Stimulated activated naive B cell treated with anti-CD40 and anti-IgM and Interleukin-4, amounts not matched to agents 10 μg/mL and 1 μg/mL and 100 μg/mL, for 72 hours (primary cell): ENCODE measurements at places on chromosomes 7 and 10.
A peak's percentile ranks its signal among the peaks of the same experiment; 100 is the strongest.

- DNase-seq = no peak
Observed at GRCh38 chr7:16874066-16874465, 7.7 kb downstream of the AGR3 start.

DNA sequence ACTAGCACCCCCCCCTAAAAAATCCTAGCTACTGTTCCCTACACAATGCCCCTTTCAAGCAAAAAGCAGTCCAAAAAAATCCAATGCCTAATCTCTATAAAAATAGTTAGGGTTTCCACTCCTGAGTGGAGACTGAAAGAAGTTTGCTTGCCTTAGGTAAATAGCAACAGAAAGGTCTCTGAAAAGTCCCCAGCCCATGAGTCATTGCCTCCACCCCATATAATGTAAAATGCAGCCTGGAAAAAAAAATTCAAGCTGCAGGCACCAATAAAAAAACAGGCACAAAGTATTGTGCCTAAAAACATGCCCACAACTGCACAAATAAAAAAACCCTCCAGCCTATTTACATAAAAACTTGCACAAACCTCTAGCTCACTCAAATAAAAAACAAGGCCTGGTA is 47.5 kb downstream of the ZNF680 start:
- no peak for DNase-seq

DNA sequence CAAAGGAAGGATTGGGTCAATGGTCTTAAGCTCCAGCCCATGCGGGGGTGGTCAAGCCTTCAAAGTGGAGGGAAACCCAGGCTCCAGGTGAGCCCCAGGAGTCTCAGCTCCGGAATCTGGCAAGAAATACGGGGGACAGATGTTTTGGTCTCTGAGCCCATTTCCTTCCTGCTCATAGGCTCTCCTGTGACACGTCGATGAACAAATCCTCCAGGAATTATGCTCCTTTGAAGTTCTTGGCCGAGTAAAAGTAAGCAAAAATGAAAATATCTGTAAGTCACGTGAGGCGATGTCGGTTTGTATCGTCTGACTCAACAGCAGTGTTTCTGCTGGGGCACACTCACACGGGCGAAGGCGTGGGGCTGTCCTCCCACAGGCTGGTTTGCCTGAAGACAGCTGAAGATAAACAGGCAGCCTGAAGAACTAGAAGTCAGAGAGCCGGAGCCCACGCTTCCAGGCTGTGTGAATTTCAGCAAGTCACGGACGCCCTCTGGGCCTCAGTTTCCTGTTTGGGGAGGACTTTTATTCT is 52.6 kb upstream of the SMNDC1 start:
- DNase-seq = peak; percentile 39

- DNase-seq = no peak
Observed at GRCh38 chr10:26831936-26832335, 28.8 kb downstream of the ABI1 start.

- no peak for DNase-seq
Observed at GRCh38 chr10:71927776-71928592, 36.2 kb upstream of the CHST3 start.

GRCh38 chr7:28705350-28705749 is 252.8 kb downstream of the TRIL start:
- peak; percentile 17 for DNase-seq

DNA sequence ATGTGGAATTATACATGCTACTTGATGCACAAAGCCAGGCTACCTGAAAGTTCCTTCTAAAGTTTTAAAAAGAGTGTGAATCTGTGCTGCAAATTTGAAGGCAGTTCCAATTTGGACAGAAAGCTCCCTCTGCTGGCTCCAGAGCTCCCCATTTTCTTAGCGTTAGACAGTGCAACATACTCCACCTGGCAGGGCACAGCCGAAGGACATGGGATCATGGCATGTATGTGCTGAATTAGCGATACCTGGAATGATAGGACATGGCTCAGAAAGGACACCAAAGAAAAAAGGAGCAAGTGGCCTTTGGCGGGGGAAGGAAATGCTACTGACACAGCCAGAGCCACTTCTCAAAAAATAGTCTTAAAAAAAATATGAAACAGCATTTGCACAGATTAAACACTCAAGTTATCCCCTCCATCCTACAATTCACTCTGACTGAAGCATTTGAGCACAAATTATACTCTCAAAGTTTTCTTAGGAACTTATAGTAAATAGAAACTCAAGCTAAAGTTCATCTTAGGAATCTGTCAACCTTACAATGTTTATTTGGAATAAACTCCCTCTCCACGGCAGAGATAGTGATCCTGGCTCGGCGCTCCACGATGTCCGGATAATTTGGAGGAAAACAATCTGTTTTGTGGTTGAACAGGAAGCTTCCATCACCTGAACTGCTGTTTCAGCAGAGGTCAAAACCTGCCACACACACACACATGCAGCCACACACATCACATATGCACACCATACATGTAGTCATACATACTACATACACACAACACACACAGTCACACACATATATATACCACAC is 80.0 kb downstream of the C7orf25 start:
- DNase-seq = no peak

DNA sequence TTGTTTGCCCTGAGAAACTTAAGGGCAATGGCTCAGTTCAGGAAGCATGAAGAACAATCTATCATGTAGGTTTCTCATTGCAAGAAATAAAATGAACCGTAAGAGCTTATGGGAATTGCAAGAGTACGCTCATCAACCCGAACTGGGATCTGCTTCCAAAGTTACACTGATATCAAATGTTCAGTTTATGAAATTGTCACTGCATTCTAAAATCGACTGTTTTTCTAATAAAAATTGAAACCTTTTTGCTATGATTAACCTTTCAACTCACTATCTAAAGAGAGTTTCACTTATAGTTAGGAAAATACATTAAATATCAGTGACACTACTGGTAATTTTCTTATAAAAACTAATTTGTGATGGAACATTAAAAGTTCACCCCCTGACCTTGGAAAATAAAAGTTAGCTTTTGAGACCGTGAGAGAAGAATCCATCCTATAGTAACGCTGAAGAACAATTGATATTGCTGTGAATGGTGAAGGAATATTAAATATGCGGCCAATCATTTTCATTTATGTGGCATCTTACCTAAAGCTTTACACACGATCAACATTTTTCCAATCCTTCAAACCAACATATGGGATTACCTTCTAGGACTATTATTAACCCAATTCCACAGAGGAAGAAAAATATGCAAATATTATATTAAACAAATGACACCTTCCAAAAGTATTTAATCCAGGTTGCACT is 2.2 kb downstream of the MEOX2 start:
- no peak for DNase-seq

DNA sequence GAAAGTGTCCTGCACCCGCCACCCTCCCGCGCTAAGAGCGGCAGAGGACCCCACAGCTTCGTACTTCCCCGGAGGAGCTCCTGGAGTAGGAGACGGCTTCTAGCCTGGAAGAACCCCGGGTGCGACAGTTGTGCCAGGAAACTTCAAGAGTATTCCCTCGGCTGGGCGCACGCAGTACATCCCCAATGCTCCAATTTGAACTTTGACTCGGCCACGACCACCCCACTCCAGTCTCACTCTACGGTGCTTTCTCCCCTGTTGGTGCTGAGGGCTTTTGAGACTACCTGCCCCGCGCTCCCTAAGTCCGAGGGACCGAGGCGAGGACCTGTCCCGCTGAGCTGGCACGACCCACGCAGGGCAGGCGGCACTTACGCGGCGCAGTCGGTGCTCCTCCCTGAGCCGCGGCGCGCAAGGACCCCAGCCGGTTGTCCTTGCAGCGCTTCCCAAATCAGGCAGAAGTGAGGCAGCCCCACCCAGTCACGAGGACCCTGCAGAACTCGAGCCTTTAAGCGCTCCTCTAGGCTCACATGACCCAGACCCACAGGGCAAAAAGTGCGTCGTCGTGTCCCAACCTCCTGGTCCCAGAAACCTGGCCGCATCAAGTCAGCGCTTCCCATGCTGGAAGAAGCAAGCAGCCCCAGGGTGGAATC is at the start of gene CPVL:
Gene CPVL (minus strand): TSS at position 481 of the 650 bp plus-strand sequence. CDS start 25,476 bp downstream, outside the sequence.
- no peak for DNase-seq

- no peak for DNase-seq
Observed at GRCh38 chr10:74690393-74690792, 136.0 kb upstream of the KAT6B start.

GRCh38 chr10:97795886-97796285 is 24.1 kb upstream of the SFRP5 start:
- no peak for DNase-seq

GRCh38 chr7:100900978-100901377 is 5.3 kb upstream of the ACHE start:
- no peak for DNase-seq

DNA sequence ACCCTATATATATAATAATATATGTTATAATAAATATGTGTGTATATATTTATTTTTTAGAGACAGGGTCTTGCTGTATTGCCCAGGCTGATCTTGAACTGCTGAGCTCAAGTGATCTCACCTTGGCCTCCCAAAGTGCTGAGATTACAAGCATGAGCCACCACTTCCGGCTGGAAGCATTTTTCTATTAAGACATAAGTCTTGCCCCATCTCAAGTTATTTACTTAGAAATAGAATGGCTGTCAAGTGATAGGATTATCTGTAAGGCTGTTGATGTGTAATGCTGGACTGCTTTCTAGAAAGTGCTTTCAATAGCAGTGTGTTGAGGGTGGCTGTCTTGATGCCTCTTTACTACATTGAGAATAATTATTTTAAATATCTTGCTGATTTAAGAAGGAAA is 65.2 kb downstream of the ZMYND11 start:
- no peak for DNase-seq

- DNase-seq = peak; percentile 4
Observed at GRCh38 chr7:129009437-129009836, 45.5 kb downstream of the TNPO3 start.

GRCh38 chr7:26515314-26515842 is 223.7 kb downstream of the SNX10 start:
- no peak for DNase-seq

GRCh38 chr10:17474595-17475323 is 20.4 kb upstream of the ST8SIA6 start:
- DNase-seq = no peak

DNA sequence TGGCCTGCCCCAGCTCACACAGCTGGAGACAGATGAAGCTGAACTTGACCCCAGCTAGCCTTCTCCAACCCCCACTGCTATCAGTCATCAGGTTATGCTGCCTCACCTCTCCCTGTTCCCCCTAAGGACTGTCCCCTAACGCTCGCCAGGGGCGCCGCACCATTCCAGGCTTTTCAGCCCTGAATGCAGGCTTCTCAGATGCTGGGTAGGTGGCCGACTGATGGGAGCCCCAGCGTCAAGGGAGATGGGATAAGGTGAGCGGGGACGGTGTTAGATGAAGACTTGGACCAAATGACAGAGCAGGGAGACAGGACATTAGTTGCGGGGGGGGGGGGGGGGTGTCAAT is 15.8 kb upstream of the OPALIN start:
- DNase-seq = no peak

DNA sequence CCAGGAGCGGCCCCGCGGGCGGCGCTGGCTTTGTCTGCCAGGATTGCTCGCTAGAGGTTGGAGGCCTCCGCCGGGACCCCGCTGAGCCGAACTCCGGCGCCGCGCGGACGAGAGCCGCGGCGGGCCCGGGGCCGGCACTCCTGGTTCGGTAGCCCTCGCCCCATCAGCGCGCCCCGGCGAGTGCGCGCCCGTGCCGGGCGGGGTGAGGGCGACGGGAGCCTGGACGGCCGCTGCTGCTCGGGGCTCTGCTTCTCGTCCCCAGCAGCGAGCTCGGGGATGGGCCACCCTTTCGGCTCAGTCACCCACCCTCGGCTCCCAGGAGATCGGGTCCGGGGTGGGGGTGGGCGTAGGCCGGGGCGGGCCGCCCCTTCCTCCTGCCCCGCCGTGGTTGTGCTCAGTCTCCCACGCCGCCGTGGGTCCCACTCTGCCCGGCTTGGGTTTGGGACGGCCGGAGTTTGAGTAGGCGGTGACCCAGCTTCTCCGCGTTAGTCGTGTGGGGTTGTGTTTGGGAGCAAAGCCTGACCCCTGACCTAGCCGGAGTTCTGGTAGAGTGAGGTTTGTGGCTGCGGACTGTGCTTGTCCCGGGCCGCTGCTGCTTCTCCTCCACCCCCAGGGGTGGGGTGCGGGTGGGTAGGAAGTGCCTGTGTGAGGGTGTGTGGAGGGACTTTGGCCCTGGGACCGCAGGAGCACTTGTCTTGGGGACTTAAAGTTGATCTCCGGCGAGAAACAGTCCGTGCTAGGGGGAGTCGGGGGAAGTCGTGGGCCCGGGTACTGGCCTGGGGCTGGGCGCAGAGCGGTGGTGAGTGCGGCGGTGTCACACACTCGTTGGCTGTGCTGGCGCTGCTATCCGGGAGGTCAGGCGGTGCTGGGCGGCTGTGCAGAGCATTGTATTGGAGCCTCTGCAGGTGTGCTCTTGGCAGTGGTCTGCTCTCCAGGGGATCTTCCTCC is 677 bp downstream of the TSPAN14 start:
- DNase-seq = peak; percentile 27

GRCh38 chr7:24455813-24456525 is 117.3 kb upstream of the PALS2 start:
- DNase-seq = no peak

- DNase-seq = no peak
Observed at GRCh38 chr10:88073682-88074081, 210.3 kb downstream of the PTEN start.

DNA sequence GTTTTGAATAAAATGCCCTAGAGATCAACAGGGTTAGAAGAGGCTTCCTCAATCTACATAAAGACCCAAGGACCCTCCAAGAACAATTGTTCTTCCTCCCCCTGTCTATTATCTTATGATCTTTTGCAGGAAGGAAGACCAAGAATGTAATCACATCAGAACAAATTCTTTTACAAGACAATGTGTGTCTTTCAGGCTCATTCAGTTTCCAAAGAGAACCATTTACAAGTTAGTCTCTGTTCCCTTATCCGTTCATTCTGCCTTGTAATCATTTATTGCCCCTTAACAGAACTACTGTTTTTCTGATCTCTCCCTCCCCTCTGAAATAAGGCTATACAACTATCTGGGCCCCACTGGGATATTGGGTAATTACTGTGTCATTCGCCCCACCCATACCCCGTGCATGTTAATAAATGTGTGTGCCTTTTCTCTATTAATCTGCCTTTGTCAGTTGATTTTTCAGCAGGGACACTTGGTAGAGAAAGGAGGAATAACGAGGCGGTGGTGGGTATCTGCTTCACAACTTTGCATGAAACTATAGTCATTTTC is 5.7 kb upstream of the MKRN1 start:
- no peak for DNase-seq

DNA sequence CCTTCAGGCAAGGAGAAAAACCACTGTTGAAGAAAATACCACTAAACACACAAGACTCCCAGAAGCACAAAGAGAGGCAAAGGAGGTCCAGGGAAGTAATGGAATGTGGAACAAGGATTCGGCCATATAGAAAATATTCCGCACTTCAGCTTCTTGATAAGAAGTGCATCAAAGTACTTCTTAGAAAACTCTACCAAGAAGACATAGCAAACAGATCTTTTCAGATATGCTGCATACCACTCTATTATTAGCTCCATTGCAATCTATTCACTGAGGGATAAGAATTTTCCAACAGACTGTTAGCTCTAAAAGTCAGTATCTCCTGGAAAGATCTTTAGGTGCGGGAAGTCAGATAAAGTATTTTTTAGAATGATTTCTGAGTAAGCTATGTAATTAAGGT is 231.8 kb downstream of the WDR11 start:
- DNase-seq = no peak
